Caudate nucleus (tissue), 63 donors: ENCODE measurements at places on chromosomes 16 and 17.

DNA sequence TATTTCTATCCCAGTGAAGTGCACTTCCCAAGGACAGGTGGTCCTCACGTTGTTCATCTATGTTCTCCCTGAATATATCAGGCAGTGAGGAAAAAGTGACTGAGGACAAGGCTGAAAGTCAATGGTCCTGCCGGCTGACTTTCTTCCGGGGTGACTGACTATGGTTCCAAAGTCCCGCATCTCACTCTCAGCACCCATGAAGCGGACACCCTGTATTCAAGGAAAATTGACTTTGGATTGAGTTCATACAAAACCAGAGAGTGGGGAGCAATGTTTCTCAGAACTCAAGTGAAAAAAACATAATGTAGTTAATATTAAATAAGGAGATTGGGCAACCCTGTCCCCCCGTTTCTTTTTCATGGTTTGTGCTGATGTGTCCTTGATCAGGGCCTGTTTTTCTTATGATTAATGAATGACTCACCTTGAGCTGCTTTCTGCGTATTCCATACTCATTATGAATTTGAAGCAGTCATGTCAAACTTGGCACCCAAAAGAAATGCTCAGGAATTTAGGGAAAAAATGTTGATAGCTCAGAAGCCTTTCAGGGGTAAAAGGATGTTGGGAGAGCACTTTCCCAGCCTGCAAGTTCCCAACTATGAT lies 184.0 kb downstream of the CYLD start:
- no peak for DNase-seq

DNA sequence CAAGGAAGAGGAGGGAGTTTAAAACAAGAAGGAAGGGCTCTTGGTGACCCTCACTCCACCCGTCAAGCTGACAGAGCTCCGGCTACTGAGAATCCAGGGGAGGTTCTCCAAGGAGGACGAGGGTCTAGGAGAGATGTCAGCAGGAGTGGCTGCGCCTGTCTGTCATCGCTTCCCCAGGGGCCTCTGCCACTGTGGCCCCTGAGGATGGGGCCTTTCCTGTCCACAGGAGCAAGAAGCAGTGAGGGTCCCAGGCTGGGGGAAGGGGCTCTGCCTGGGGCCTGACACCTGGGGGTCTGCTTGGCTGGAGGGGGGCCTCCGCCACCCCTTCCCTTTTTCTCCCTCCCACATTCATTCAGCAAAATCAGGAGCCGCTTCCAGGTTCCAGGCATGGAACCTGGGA lies 66.5 kb upstream of the TNRC6C start:
- no peak for DNase-seq

- DNase-seq: no peak
Observed at GRCh38 chr17:55341432-55341831, 76.7 kb downstream of the HLF start.

GRCh38 chr16:89312194-89312593 lies 94.7 kb downstream of the ZNF778 start:
- DNase-seq: no peak

- no peak for DNase-seq
Observed at GRCh38 chr17:9402590-9403199, 172.9 kb downstream of the STX8 start.

DNA sequence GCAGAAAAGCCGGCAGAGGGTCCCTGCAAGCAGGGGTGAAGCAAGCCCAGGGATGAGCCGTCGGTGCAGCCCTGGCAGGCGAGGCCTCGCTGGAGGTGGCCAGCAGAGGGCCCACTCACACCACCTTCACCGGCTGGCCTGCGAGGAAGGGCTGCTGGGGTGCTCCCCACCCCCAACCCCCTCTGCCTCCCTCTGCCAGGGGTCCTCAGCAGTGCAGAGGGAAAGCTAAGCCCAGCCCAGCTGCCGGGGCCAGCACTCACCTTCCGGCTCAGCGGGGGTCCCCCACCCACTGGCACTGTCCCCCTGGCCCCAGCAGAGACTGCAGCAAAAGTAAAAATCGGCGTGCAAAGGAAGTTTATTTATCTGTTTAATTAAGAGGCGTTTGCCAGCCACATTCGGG lies 113.4 kb downstream of the ENGASE start:
- no peak for DNase-seq
